Stimulated activated CD4-positive, alpha-beta T cell treated with anti-CD3 and anti-CD28 coated beads, TNF-alpha, amount 100 ng/mL, for 24 hours (primary cell): ENCODE measurements at places on chromosomes 3 and 15.
A peak's percentile ranks its signal among the peaks of the same experiment; 100 is the strongest.

DNA sequence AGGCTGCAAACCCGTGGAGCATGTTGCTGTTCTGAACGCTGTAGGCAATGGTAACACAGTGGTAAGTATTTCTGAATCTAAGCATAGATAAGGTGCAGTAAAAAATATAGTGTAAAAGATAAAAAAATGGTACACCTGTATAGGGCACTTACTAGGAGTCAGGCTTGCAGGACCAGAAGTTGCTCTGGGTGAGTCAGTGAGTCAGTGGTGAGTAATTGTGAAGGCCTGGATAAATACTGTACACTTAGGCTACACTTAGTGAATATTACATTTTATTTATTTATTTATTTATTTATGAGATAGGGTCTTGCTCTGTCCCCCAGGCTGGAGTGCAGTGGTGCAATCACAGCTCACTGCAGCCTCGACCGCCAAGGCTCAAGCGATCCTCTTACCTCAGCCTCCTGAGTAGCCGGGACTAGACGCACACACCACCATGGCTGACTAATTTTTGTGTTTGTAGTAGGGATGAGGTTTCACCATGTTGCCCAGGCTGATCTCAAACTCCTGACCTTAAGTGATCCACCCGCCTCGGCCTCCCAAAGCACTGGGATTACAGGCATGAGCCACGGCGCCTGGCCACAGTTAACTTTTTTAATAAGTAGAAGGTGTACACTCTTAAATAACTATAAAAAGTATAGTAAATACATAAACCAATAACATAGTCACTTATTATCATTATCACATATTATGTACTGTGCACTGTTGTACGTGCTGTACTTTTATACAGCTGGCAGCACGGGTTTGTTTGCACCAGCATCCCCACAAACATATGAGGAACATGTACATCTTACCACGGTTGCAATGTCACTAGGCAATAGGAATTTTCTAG lies 155.1 kb downstream of the IGF1R start:
- DNase-seq = no peak

GRCh38 chr3:143507735-143508580 lies 340.3 kb downstream of the SLC9A9 start:
- no peak for DNase-seq

DNA sequence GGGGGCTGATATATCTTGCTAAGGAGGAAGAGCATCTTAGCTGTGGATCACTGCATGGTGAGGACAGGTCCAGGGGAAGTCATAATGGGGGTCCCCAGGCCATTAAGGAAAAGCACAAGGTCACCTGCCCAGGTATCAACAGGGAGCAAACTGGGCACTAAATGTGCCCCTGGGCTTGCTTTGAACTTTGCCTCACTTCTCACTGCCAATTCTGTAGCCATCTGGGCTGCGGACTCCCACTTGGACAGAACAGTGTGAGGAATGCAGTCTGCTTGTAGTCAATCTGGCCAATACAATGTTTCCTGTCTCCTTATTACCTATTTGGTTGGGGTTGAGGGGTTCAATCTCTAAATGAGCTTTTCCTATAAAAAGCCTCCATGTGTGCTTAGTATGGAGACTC lies 21.3 kb downstream of the ARRDC4 start:
- no peak for DNase-seq

GRCh38 chr3:126213379-126214028 lies 33.1 kb upstream of the ALDH1L1 start:
- DNase-seq = no peak

DNA sequence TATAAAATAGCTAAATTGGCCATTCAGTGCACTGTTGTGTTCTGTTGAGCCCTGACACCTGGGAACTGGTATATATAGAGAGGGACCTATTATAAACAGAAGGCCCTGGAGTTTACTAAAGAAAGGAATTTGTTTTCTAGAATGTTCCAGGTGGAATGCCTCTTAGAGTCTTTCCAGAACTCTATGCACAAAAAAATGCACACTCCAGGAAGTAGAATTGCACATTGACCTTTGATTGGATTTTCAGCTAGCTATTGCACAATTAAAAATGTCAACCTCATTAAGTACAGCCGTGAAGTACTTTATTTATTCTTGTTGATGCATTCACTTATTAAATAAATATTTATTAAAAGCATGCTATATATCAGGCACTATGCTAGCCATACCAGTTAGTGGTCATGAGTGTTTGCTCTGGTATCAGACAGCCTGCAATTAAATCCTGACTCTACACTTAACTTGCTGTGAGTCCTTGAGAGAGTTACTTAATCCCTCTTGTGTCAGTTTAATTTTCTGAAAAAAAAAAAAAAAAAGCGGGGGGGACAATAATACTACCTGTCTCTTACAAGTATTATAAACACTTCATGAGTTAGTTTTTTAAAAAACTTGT lies 40.8 kb downstream of the NDUFB4 start:
- no peak for DNase-seq

GRCh38 chr3:114411190-114411668 lies 117.4 kb downstream of the TIGIT start:
- no peak for DNase-seq

DNA sequence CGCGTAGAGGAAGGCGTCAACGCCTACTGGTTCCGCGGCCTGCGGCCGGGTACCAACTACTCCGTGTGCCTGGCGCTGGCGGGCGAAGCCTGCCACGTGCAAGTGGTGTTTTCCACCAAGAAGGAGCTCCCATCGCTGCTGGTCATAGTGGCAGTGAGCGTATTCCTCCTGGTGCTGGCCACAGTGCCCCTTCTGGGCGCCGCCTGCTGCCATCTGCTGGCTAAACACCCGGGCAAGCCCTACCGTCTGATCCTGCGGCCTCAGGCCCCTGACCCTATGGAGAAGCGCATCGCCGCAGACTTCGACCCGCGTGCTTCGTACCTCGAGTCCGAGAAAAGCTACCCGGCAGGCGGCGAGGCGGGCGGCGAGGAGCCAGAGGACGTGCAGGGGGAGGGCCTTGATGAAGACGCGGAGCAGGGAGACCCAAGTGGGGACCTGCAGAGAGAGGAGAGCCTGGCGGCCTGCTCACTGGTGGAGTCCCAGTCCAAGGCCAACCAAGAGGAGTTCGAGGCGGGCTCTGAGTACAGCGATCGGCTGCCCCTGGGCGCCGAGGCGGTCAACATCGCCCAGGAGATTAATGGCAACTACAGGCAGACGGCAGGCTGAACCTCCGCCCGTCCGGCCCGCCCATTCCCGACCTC lies 4.1 kb downstream of the ISLR2 start:
- DNase-seq = no peak

DNA sequence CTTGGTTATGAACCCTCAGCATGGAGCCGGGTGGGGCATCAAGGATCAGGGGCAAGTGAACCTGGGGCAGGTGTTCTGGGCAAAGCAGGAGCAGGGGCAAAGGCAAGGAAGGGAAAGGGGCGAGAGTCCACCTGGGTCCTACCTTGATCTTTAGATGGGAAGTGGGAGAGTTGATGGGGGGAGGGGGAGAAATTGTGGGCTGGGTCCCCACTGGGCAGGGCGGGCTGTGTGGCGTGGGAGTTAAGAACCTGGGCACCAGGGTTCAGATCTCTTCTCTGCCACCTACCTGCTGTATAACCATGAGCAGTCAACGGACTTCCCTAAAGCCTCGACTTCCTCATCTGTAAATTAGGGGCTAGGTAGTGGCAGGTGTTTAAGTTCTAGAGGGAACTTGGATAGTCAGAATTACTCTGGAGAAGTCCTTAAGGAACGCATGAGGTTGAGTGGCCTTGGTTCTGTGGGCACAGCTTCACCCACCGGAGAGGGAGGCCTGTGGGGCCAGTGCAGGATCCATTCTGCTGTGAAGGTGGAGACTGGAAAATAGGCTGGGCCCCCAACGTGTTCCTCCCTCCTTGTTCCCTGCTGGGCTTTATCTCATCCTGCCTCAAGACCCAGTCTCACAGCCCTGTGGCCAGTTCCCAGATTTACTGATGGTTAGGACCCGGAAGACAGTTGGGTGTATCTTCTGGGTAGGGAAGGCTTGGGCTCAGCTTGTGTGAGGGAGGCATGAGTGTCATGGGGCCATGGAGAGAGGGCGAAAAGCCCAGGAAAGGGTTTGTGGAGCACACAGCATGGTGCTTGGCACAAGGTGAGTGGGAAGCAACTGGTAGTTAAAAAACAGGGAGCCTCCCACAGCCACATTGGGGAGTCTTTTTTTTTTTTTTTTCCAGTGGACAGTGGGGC lies 90.6 kb downstream of the EEFSEC start:
- DNase-seq = no peak

- DNase-seq = no peak
Observed at GRCh38 chr3:180329187-180329586, 272.8 kb upstream of the TTC14 start.

- no peak for DNase-seq
Observed at GRCh38 chr3:105473521-105474223, 107.0 kb downstream of the ALCAM start.

DNA sequence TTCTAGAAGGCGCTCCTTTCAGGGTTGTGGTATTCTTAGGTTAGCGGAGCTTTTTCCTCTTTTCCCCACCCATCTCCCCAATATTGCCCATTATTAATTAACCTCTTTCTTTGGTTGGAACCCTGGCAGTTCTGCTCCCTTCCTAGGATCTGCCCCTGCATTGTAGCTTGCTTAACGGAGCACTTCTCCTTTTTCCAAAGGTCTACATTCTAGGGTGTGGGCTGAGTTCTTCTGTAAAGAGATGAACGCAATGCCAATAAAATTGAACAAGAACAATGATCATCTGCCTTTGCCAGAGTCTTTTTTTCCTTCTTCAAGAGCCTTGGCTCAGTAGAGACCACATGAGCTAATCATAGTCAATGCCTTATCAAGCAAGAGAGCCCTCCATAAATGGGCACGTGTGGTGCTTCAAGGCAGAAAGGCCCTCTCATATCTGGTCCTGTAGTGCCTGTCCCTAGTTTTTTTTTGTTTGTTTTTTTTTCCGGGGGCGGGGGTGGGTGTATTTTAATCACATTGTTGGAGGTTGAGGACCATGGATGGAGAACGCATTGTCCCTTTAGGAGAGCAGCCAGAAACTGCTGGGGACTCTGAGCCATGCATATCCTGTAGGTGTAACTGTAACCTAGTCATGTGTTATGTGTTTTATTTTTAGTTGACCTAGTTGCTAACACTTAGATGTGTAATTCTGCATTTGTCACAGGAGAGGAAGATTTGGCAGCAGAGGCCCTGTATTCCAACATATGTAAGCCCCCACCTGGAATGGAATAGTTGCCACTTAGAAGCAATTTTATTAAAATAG lies 64.7 kb upstream of the ACAD9 start:
- DNase-seq = no peak

DNA sequence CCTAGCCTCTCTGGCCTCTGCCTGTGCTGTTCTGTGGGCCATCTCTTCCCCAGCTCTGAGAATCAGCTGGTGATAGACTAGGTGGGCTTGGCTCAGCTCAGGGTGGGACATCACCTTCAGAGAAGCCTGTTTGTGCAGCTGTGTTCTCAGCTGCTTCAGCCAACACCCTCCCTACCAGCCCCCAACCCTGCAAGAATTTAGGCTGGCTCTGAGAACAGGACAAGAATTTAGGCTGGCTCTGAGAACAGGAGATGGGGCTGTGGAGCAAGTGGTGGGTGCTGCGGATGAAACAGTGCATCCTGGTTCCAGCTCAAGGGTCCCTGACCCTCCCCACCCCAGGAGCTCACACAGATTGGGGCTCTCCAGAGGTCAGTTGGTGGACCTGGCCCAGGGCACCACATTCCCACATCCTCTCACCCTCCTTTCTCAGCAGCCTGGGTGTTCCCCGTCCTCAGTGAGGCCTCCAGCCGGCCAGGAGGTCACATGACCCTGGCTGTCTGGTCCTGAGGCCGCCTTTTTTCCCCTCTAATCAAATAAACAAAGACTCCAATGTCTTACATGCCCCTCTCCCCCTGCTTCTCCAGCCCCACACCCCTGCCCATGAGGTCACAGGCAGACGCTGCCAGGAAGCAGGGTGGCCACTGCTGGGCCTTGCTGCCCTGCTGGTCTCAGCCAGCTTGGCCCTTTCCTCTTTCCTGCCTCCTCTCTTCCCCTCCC lies 14.9 kb downstream of the PLEKHO2 start:
- DNase-seq = no peak

- DNase-seq = no peak
Observed at GRCh38 chr3:11168881-11169805, 14.8 kb downstream of the HRH1 start.

DNA sequence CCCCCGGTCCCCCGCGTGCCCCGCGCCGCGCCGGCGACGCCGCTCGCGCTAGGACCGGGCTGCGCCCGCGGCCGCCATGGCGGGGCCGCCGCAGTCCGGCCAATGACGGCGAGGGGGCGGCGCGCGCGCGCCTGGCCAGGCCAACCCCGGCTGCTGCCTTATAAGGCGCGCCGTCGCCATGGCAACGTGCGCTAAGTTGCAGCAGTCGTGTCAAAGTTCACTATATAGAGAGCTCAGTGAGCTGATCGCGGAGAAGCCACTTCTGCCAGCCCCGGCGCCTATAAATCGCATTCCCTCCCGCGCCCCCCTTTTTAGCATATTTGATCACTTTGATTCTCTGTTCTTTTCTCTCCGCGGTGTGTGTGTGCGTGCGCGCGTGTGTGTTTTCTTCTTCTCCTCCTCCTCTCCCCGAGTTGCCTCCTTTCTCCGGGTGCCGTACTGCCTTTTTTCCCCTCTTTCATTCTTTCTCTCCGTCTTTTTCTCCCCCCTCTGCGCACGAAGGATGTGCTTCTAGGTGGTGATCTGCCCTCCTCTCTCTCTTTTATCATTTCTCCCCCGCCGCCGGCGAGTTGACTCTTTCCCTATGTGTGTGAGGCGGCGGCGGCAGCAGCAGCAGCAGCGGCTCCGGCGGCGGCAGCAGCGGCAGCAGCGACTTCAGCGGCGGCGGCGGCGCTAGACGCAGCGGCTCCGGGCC lies at the start of gene NR2F2:
TSS of gene NR2F2 (plus strand) at position 251 of the 694 bp plus-strand sequence. CDS start 1,406 bp downstream, outside the sequence.
- peak; percentile 44 for DNase-seq

DNA sequence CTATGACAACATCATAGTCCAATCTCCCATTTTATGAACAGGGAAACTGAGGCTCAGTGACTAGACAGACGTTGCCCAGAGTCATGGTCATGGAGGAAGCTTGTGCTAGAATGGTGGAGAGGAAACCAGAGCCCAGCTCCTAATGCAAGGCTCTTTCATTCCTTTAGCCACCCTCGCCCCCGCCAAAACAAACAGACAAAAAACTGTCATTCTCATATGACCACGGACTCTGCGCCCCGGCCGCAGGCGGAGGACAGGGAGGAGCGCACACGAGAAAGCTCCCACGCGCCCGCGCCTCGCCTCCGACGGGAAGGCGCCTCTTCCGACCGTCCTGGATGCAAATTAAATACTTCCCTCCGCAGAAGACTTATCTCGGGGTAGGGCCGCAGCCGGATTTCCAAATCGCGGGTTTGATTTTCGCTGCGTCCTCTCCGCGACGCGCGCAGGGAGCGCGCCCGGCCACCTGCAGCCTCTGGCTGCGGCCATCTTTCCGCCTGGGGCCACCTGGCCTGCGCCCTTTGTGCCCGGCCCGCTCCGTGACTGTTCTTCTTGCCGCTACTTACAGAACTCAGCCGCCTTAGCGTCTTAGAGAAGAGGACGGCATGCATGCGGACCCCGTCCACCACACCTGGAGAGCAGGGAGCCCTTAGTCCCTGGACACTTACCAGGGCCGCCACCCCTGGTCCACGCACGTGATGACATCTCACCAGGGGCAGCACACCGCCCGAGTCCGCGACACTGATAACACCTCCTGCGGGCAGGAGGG lies 670 bp upstream of the ATP13A3 start:
- DNase-seq = no peak
